ENCODE measurements at places on chromosomes 5 and 9.

- DNase-seq: no peak
Measured at GRCh38 chr9:13127131-13127530, 152.4 kb downstream of the MPDZ start.

DNA sequence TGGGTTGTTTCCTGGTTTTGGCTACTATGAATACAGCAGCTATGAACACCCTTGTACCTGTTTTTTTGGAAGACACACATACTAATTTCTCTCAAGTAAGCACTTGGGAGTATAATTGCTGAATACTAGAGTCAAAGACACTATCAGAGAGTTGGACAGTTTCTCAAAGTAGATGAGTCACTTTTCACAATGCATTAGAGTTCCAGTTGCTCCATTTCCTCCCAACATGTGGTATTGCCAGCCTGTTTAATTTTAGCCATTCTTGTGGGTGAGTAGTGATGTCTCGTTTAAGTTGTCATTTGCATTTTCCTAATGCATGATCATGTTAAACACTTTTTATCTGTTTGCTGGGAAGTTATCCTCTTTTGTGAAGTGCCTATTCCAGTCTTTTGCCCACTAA, 81.6 kb upstream of the GDNF start:
- DNase-seq: no peak

DNA sequence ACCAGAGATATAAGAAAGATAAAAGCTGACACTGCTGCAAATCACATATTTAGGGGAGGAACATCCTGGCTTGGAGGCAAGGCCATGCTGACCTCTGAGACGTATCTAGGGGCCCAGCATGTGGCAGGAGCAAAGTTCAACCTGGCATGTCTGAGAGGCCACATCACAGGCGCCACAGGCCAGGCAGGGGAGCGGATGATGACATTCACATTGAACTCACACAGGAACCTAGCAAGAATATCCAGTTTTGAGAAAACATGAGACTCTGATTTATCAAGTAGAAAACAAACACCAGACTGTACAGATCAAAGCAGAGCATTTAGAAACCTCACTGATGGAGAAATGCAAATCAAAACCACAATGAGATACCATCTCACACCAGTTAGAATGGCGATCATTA, 64.2 kb upstream of the STK32A start:
- no peak for DNase-seq

- no peak for DNase-seq
Measured at GRCh38 chr5:22892441-22892840, 39.3 kb upstream of the CDH12 start.

DNA sequence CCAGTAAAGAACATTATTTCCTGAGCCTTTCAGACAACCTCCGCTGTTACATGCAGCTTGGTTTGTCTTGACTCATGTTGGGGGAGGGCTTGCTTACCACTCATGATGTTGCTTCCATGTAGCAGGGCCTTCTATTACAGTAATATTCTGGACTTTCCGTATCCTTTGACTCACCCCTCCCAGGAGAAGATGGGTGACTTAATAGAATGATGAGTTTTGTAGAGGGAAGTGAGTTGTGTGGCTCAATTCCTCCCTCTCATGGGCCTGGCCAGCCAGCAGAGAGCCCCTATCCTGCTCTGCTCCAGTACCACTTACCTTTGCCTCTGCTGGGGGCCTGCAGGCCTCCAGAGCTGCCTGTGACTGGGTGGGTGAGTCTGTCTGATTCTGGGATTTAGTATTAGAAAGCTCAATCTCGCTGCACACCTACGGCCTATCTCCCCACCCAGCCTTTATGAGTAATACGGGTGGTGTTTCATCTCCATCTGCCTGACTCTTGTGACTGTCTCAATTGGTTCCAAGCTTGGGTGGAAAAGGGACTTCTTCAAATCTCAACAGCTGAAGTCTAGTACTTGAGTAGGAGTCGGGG, 52.6 kb upstream of the KLF9 start:
- no peak for DNase-seq

DNA sequence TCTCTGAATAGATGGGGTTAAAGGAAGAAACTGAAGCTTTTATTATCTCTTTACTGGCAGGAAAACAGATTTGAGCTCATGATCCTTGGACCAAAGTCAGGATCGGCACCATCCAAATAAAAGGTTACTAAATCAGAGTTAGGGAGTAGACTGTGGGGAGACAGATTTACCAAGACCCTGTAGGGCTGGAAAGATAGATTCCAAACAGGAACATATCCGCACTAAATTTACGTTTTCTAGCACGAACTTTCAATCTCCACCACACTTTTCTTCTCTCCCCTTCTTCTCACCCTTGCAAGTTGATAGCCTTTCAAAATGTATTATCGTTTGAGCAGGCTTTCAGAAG, 120.0 kb upstream of the HMHB1 start:
- DNase-seq: no peak

DNA sequence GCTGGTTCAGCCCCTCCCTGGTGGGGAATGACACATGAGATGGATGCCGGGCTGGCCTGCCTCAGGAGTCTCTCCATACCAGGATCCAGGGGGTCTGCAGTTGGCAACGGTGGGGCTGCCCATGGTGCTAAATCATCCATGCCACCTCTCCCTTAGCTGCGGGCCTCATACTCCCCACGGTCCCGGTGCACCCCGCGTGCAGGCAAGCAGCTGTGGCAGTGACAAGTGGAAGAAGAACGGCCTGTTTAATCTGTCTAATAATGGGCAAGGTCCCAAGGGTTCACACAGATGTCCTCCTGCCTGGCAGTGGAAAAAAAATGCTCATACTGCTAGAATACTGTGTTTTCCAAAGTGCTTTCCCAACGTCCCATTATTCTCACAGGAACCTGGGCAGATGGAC, 196.9 kb upstream of the PANK3 start:
- no peak for DNase-seq

DNA sequence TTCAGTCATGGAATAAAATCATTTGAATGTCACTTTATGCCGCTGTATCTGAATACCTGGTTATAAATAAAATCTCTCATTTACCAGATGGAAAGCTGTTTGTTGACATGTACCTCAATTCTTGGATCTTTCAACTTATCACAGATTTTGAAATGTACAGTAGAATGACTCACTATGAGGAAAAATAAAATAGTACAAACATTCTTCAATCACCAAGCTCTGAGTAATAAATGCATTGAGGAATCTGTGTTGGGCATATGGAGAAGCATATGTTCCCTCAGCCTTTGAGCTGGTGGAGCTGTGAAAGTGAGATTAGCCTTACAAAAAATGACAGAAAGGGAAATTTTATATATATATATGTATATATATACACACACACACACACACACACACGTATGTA, 175.4 kb downstream of the KIAA0825 start:
- DNase-seq: no peak

All from hematopoietic multipotent progenitor cell treated with erythropoietin and hydrocortisone succinate and interleukin-3 and kit ligand, for 17 days (in vitro differentiated cells).